ENCODE measurements at places on chromosomes 4 and X. TPM values are rescaled to one million over a fixed set of nuclear protein-coding genes. Genes with fewer than 3 reads are reported as not detected.

GRCh38 chr4:5912614-5913019, 19.7 kb upstream of the CRMP1 start:
- DNase-seq, result peak; percentile 4

DNA sequence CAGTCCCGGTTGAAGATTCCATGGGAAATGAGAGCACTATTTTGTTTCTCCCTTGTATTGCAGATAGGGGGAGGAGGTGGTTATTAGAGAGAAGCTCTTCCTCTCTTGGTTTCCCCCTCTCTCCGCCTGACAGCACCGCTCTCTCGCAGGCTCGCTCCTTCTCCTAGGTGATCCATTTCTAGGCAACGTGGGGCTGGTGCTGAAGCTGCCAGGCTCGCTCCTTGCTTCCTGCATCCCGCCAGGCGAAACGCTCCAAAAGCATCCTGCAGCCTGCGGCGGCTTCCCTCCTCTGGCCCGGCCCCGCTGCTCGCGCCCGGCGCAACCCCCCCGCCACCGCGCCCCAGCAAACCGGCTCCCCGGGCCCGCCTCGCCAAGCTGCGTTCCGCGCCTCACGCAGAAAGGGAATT, at the start of gene GRID2:
GRID2 (plus strand) TSS at position 346 of the 407 bp plus-strand sequence.
- no peak for DNase-seq

DNA sequence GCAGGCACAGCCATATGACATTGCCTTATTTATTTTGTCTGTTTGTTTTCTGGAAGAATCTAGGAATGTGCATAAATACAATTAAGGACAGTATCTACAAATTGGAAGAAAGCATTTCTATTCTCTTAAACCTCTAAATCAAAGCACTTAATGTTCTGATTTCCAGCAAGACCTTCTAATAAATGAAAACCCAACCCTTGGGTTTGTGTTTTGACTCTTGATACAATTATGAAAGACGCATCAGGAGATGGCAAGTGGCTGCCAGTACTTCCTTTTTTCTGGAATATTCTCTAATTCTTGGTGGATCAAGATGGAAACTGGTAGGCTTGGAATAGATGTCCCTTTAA, 437 bp upstream of the CPE start:
- no peak for DNase-seq

DNA sequence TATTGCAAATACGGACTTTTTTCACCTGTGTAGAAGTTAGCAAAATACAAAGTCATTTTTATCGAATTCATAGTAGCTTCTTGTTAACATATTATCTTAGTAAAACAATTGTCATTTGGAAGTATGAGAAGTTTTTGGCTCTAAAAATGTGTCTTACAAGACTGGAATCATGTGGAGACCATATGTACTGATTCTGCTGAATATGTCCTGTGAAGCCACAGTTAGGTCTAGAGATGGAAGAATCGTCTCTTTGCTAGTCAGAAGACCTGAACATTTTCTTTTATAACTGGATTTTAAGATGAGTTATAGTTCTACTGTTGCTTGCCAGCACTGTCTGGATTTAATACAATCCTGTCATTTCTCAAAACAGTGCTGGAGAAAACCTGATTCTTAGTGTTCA, 29.0 kb downstream of the TMEM165 start:
- DNase-seq, result no peak

DNA sequence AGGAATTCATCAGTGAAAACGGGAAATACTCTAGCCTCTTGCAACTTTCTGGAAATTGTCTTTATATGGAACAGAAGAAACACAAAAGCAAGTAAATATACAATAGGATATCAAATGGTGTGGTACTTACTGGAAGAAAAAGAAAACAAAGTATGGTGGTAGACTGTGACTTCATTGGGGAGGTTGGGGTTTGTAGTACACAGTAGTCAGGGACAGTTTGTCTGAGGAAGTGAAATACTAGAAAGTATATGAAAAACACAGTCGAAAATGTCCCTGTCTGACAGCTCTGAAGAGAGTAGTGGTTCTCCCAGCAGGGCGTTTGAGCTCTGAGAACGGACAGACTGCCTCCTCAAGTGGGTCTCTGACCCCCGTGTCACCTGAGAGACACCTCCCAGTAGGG, 390.0 kb upstream of the NWD2 start:
- no peak for DNase-seq

GRCh38 chr4:27101126-27101525, 240.5 kb downstream of the STIM2 start:
- no peak for DNase-seq

GRCh38 chrX:36266155-36266554, 346.6 kb downstream of the CFAP47 start:
- no peak for DNase-seq

GRCh38 chr4:87542734-87543312, 13.6 kb upstream of the SPARCL1 start:
- DNase-seq, result no peak

- no peak for DNase-seq
Measured at GRCh38 chr4:141375855-141376254, 155.2 kb downstream of the ZNF330 start.

DNA sequence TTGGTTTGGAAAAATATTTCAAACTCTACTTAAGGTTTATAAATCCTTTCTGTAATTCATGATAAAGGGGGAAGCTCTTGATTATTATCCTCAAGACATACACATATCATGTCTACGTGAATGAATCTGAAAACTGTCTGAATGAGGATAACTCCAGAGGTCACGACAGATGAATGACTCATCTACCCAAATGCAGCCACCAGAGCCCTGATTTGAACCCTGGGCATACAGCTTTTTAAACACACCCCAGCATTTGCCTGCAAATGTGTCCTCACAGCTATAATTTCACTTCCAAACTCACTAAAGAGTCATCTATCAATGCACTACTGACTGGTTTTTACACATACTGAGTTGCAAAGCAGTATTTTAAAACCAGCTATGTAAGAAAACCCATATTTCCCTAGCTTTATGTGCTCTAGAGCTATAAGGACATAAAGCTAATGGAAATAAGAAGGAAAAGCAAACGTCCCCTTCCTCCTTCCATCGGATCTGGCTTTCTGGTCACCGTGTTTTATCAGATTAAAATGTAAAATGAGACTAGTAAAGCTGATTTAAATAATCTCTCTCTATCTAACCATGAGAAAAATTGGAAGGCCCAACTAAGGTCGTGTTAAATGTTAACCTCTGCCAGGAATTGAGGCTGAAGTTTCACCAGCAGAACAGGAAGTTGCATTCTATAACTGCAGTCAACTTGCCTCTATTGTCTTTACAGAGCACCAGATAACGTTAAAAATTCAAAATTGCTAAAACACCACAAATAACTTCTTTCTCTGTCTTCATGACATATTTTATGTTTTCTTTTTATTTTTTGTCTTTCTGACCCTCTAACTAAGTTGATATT, 63.1 kb upstream of the SPP1 start:
- DNase-seq, result no peak

- DNase-seq, result no peak
Measured at GRCh38 chrX:65933085-65933589, 106.7 kb downstream of the VSIG4 start.

DNA sequence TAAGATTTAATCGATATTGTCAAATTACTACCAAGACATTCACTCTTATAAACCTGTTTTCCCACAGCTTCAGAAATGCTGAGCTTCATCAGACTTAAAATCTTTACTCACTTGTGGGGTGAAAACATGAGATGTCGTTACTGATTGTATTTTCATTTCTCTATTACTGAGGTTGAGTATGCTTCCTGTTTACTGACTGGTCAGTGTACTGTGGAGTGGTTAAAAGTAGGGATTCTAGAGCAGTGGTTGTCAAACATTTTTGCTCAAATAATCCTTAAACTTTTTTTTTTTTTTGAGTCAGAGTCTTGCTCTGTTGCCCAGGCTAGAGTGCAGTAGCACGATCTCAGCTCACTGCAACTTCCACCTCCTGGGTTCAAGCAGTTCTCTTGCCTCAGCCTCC, 50.3 kb downstream of the NSUN7 start:
- DNase-seq, result no peak

DNA sequence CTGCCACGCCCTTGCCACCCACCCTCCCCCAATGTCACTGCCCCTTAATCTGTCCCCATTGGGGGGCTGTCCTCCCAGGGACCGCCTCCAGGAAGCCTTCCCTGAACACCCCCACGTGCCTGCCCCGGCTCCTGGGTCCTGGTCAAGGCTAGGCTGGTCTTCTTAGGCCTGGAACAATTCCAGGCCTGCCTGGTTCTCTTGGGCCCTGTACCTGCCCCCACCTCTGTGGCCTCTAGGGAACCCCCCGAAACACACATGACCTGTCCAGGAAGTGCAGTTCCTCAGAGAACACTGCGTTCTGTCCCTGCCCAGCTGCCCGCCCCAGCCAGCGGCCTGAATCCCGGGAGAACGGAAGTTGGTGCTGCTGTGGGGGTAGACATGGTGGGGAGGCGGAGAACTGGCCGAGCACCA, 5.1 kb downstream of the MXD4 start:
- DNase-seq, result peak; percentile 90

- DNase-seq, result no peak
Measured at GRCh38 chr4:93267747-93268146, 560.8 kb upstream of the ATOH1 start.

DNA sequence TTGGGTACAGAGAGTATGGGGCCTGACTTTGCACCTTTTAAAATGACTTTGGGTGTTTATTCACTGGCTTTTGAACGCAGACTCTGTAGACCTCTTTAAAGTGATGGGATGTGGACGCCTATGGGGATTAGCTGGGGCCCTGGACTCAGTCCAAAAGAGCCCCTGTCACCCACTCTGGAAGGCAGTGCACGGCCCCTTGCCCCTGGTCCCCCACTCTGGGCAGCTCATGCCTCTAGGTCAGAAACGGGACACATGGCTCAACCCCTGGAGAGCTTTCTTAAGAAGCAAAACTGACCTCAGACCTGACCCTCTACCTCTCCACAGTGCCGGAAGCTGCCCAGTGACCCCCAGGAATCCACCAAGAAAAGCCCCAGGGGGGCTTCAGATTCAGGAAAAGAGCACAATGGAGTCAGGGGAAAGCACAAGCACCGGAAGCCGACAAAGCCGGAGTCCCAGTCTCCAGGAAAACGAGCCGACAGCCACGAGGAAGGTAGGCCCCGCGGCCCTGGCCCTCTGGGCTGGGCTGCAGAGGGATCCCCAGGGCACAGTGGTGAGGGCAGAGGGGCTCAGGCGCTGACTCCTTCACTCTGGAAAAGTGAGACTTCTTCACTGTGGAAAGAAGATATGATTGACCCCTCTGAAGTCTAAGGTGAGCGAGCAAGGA, 38.4 kb downstream of the BCORL1 start:
- DNase-seq, result no peak

DNA sequence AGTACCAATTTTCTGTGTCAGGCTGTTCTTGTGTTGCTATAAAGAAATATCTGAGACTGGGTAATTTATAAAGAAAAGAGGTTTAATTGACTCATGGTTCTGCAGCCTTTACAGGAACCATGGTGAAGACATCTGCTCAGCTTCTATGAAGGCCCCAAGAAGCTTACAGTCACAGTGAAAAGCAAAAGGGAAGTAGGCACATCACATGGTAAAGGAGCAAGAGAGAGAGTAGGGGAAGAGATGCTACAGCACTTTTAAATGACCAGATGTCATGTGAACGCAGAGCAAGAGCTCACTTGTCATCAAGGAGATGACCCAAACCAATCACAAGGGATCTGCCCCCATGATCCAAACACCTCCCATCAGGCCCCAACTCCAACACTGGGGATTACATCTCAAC, 174.3 kb downstream of the ATP10D start:
- DNase-seq, result no peak

- no peak for DNase-seq
Measured at GRCh38 chr4:76688619-76689144, 209.3 kb downstream of the SOWAHB start.

DNA sequence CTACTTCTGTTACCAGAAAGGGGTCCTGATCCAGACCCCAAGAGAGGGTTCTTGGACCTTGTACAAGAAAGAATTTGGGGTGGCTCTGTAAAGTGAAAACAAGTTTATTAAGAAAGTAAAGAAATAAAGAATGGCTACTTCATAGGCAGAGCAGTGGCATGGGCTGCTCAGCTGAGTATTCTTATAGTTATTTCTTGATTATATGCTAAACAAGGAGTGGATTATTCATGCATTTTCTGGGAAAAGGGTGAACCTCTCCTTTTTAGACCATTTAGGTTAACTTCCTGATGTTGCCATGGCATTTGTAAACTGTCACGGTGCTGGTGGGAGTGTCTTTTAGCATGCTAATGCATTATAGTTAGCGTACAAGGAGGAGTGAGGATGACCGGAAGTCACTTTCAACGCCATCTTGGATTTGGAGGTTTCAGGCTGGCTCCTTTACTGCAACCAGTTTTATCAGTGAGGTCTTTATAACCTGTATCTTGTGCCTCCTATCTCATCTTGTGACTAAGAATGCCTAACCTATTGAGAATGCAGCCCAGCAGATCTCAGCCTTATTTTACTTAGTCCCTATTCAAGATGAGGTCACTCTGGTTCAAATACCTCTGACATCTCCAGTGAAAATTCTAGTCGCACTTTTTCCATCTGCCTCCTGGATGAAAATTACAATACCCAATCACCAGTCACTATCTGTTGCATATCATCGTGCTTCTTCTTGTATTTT, 15.5 kb upstream of the TDO2 start:
- DNase-seq, result no peak

DNA sequence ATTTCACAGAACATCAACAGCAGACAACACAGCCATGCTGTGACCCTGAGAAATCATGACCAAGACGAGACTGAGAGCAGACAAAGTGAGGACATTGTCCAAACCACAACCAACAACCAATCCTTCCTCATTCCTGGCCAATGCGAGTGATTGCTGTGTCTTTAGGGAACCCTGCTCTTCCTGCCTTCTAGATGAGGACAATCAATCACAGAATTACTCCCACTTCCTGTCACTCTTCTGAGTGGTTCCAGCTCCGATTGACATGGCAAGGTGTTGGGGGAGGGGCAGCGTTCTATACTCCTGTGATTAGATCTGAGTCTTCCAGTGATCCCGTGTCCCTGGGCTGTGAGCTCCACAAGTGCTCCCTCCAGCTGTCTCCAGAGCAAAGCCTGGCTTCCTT, 227.8 kb downstream of the STIM2 start:
- DNase-seq, result no peak

DNA sequence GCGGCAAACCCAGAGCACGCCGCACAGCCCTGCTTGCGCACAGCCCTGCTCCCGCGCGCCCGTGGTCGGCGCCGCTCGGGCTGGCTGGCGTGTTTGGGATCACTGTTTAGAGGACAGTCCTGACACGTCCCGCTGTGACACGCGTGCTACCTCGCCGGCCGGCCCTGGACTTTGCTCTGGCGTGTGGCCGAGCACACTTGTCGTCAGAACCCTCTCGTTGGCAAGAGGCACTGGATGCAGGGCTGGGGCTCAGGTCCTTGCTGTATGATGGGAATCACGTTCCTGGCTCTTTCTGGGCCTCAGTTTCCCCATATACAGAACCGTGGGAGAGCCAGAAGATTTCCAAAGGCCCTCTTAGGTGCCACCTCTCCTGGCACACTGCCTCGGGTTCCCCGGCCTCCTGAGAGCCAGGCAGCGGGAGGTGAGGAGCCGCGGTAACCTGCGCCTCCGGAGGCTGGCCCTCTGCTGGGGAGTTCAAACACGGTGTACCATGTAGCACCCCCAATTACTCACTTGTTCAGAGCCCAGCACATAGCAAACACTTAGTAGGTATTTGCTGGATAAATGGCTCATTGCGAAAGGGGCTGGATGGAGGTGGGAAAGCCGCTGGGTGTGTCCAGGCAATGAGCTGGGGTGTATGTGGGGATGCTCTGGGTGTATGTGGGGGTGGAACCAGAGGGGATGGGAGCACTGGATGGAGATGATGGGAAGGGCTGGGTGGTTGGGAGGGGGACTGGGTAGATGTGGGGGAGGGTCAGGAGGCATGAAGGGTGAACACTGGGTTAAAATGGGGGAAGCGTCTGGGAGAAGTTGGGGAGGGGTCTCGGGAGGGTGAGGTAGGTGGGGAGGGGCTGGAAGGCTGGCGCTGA, 76.6 kb downstream of the HTRA3 start:
- peak; percentile 33 for DNase-seq

The RAB33A gene
- 3.4 TPM for total RNA-seq

The SLC25A4 gene
- 20.9 TPM for total RNA-seq

The CORIN gene
- 0.61 TPM for total RNA-seq

Measured in mesenteric fat pad (tissue), 1 donor.